Stimulated activated CD8-positive, alpha-beta memory T cell treated with anti-CD3 and anti-CD28 coated beads, Interleukin-4, amount 100 ng/mL, for 1 hour (primary cell): ENCODE measurements at places on chromosomes 7 and 10.

DNA sequence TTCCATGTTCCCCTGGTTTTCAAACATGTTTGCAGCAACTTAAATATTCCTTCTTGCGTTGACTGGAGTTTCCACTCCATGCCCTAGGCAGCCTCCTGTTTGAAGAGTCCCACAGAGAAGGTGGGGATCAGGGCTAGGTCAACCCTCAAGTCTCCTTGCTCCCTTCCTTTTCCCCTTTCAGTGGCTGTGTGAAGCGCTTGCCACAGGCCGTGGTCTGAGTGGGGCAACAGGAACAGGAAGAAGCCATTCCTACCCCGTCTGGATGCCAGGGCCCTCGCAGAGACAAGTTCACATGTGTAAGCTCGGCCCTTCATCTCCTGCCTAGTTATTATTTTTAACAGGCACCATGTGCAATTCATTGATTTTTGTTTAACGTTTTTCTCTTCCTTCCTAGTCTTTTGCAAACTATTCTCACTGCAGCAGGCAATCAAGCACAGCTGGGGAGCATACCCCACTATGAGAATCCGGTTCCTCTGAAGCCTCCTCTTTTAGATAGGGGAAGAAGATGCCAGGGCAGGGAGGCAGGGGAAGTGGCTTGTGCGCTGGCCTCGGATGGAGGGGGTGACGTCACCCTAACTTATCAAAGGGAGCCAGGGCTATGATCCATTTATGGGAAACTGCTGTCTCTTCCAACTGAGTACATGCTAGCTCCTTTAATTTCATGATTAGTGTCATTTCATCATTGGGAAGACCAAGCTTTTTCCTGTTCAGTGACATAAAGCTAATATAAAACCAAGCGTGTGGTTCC lies 64.2 kb downstream of the PRLHR start:
- no peak for DNase-seq

DNA sequence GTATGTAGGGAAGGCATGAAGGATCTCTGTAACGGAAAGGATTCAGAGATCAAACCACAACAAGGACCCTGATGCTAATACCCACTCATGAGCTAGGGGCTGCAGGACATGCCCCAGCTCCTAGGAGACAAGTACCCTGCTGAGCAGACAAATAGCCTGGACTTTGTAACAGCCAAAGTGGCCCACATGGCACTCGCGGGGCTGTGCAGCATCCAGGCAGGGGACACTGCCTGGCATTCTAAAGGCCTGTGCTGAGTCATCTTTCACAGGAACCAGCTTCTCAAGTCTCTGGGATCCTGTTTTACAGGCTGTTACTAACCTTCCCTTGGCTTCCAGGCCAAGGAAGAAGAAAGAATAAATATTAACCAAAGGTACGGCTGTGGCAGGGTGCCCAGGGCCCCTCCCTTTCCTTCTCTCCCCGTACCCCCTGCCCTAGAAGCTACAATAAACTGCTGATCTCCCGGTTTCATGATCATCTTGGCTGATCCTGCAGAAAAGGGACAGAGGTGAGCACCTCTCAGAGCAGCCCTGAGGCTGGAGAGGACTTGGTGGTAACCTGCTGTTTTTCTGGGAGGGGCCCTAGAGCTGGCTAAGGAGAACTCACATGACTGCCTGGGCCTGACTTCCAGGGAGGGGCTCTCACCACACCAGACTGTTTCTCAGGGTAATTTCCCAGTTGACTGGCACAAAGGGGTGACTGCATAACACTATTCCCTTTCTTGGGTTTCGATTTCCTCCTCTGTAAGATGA lies 4.2 kb upstream of the RPEL1 start:
- DNase-seq, result no peak

DNA sequence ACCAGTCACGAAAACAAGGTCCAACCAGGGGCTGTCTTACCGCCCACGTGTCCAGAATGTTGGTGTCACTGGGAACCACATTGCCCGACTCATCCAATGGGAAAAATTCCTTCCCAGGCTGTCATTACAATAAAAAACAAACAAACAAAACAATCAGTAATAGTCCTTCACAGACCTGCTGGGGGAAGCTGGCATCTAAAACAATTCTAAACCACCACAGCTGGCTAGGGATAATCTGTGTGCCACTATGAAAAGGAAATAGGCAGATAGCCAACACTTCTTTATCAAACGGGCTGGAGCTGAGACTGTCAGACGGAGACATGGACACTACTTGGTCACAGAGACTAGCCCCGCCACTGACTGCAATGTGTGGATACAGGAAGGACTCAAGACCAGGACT lies 9.2 kb downstream of the AKR1B1 start:
- DNase-seq, result no peak

- no peak for DNase-seq
Observed at GRCh38 chr7:32212321-32212720, 142.1 kb upstream of the PDE1C start.

GRCh38 chr10:25758041-25758457 lies 176.0 kb upstream of the MYO3A start:
- DNase-seq, result no peak

DNA sequence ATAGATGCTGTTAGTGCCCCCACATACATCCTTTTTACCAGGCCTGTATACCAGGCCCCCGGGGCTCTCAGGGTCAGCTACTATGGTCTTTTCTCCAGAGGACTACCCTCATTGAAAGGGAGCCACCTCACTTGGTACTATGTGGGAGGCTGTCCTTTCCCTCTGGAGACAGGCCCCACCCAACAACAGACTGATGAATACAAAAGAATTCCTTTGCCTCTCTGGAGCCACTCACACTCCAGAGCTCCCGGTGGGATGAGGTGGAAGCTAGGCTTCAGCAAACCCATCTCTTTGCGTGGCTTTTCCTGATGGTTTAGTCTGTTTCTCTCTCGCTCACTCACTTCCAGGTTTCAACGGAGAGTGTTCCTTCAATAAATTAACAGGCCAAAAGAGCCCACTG lies 30.3 kb downstream of the ANKMY2 start:
- DNase-seq, result no peak

DNA sequence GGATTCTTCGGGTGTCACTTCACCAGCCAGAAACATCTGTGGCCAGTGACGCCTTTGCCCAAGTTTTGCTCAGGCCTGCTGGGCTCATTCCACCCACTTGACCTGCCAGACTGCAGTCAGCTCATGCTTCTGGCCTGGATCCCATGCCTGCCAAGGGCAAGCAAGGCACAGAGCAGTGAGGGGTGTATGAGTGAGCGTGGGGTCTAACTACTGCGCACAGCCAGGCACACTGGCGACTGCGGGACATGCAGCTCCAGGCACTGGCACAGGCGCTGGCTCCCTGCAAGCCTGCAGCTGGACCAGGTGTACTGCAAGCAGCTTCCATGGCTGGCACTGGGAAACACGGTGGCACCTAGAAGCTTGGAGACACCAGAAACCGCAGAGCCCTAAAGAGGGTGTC lies 80.1 kb downstream of the MTERF1 start:
- DNase-seq, result no peak

DNA sequence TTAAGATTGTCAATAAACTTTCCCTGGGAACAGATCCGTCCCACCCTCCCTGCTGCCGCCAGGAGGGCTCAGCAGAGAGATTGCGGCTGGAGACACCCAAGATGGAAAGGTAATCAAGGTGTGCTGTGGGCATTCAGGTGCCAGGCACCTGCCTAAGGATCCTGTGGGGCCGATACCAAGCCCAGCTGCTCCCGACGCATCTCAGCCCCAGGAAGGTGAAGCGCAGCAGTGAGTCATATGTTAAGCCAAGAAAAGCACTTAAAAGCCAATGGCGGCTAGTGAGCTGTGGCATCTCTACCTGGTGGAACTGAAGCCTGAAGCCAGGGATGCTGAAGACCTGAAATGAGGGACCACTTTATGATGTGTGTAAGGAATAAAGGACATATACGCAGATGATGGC lies 6.1 kb downstream of the WDR86 start:
- no peak for DNase-seq

GRCh38 chr7:128381161-128381821 lies 19.8 kb upstream of the PRRT4 start:
- DNase-seq, result no peak
